ENCODE measurements at places on chromosomes 2 and 18.

DNA sequence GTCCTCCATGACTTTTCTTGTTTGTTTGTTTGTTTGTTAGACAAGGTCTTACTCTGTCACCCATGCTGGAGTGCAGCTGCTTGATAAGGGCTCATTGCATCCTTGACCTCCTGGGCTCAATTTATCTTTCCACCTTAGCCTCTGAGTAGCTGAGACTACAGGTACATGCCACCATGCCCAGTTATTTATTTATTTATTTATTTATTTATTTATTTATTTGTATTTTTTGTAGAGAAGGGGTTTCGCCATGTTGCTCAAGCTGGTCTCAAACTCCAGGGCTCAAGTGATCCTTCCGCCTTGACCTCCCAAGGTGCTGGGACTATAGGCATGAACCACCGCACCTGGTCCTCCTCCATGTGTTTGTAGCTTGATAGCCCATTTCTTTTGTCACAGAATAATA is 37.9 kb downstream of the NBEAL1 start:
- no peak for DNase-seq

GRCh38 chr2:151777935-151778334 is 43.7 kb upstream of the NEB start:
- no peak for DNase-seq

DNA sequence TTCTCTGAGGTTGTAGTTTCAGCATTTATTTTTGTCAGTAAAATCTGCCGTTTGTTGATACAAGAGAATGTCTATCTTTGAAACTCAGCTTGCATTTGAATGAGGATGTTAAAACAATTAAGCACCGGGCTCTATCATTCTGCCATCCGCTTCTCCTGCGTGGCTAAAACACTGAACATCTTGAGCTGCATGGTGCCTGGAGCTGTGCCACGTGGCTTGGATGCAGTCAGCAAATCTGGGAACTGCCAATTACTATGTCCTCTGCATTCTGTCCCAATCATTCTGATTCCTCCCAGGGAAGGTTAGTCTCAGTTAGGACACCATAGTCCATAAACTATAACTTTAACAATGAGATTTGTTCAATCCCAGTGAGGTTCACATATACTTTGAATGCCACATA is 598.4 kb downstream of the FBXO15 start:
- no peak for DNase-seq

DNA sequence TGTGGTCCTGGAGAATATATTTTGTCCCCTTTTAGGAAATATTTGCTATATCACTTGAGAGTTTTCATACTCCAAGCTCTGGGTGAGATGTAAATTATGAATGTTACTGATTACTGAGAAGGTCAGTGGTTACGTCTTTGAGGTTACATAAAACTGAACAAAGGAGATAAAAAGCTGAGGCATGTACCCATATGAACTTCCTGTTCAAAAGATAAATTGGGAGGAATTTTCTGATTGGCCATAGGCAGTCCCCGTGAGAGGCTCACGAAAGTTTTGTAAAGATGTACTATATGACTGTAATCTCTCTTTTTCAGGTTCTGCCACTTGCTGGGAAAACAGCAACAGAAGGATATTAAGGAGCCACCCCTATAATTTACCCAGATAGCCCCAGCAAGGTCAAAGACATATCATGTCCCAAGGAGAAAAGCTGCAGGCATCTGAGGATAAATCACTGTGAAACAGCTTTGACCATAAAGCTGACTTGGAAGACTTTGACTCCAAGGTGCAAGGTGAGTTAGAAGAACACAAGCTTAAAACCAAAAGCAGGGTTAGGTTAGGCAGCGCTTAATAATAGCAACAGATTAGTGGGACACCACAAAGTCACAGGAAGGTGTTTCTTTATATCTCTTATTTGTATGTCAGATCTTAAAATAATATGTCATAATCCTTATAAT is 90.4 kb downstream of the OSBPL6 start:
- no peak for DNase-seq

- DNase-seq = no peak
These were observed 6.7 kb upstream of the NRBP1 start for GRCh38 chr2:27421660-27422250.

DNA sequence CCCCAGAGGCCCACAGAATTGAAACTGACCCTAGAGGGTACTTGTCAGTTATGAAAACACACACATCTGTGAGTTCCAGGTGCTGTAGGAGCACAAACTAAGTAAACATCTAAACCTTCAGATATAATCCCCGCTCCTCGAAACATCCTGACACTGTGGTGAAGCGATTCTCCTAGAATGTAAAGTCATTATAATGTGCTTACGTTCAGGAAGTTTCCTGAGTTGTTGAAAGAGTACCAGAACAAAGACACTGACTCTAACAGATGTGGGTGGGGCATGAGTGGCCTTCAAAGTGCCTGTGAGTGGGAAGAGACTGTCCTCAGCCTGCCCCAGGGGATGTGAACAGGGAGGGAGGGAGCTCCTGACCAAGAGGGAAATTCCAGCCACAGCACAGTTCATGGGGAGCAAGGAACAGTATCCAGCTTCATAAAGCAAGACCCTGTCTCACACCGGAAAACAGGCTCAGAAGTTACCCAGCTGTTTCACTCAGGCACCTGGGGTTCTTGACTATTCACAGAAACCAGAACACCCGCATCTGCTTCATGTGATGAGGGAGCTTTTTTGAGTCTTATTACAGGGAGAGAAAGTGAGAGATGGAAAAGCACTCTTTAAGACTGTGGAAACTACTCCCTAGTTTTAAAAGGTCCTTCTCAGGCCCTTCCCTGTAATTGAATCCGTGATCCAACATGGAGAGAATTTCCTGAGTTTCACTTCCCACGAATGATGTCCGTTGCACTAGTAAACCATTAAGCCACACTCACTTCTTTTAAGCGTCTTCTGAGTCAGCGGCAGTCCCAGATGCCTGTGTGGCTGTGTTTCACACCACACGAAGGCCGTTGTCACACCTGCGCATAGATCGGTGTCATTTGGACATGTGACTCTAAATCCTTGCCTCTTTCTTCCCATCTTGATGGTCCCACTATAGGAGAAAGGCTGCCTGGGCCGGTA is 88.6 kb upstream of the EML6 start:
- peak; percentile 36 for DNase-seq

DNA sequence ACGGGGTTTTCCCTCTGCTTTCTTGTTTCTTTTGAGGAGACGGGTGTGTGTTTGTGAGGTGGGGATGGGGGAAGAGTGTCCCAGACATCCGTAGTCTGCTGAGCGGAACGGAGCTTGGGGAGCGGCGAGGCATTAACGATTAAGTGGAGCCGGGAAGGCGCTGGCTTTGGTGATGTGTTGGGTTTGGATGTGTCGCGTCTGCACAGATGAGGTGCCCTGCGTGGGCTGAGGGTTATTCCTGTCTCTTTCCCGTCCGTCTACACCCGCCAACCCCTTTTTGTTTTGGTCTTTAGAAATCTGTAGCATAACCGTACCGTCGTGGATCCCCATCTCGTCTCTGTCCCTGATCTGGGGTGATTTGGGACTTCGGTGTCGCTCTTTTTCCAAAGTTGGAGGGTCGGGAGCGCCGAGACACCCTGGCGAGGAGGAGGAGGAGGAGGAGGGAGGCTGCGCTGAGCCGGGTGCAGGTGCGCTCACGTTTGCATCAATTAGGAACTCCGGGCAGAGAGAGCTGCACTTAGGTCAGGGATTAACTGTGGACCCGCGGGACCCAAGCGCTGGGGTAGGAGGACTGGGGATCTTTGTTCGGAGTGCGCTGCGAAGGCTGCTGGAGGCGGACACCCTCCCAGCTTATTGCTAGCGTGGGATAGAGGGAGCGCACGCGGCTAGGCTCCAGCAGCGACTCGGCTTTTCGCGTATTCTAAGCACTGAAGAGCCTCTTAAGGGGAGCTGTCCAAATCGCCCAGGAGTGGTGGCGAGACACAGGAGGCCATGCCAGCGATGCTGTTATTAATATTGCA is 720.3 kb downstream of the DPP10 start:
- no peak for DNase-seq

DNA sequence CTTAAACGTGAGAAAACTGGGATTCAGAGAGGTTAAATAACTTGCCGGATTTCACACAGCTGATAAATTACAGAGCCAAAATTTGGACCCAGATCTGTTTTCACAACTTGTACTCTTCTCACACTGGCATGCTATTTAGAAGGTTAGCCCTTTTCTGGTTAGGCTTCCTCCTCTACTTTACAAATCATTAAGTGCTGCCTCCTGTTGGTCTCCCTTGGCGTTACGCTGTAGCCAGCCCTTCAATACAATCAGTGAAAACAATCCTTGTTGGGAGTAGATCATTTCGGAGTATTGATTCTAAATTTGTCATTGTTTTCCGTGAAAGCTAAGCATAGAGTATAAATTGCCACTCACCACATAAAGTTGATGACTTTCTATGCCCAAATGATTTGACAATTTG is 153.5 kb downstream of the ARHGAP15 start:
- DNase-seq = peak; percentile 51

GRCh38 chr2:118309946-118310680 is 221.8 kb downstream of the INSIG2 start:
- peak; percentile 74 for DNase-seq

- peak; percentile 64 for DNase-seq
These were observed 903 bp downstream of the KCNG3 start for GRCh38 chr2:42492691-42493467.

GRCh38 chr2:231250698-231251097 is 52.3 kb downstream of the ARMC9 start:
- DNase-seq = no peak

GRCh38 chr2:197079832-197080555 is 153.5 kb upstream of the PGAP1 start:
- no peak for DNase-seq

- DNase-seq = no peak
These were observed 69.8 kb downstream of the NFATC1 start for GRCh38 chr18:79465392-79465991.

GRCh38 chr2:30655211-30655610 is 152.0 kb downstream of the CAPN13 start:
- no peak for DNase-seq

GRCh38 chr2:30629866-30630265 is 177.4 kb downstream of the CAPN13 start:
- DNase-seq = no peak

- no peak for DNase-seq
These were observed 139.5 kb downstream of the SUCLG1 start for GRCh38 chr2:84319581-84319980.

DNA sequence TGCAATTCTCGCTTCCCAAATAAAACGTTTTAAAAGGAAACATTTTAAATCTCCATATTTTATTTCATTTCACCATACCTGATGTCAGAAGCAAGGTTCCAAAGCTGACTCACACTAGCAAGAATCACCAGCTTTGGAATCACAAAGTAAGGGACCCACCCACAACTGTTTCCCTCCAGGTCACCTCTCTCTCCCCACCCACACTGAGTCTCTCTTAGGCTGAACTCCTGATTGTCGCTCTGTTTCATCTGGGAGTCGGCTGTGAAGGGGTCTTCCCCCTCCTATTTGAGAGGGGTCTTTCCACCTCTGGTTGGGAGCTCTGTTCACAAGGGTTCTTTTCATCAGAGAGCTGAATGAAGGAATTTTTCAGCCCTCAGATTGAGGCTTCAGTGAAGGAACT is 128.1 kb downstream of the L3MBTL4 start:
- no peak for DNase-seq

DNA sequence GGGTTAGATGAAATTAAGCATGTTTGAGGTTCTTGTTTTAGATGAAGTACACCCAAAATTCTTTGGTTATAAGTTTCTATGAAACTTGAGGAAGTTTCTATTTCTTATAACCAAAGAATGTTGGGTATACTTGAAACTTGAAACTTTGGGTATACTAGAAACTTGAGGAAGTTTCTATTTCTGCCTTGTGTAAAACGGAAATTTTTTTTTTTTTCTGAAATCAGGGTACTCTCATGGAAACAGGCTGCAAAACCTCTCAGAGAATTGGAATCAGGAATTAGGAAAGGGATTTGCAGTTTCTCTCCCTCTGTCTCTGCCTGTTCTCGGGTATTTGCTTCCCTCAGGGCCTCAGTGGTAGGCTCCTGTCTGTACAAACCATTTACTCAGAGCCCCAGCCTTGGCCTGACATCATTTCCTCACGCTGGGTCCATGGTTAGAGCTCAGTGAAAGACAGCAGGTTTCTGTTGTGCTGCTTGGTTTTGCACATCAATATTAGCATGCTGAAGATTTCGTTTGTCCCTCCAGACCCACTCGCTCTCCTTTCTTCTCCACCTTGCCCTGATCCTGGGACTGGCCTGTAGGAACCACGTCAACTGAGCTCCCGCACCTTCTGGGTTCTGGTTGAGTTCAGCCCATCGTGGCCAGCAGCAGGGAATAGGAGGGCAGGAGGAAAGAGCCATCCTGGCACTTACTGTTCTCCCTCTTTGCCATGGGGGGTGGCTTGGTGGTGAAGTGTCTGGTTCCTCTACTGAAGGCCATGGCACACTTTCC is 106.4 kb downstream of the POLR1A start:
- peak; percentile 76 for DNase-seq

DNA sequence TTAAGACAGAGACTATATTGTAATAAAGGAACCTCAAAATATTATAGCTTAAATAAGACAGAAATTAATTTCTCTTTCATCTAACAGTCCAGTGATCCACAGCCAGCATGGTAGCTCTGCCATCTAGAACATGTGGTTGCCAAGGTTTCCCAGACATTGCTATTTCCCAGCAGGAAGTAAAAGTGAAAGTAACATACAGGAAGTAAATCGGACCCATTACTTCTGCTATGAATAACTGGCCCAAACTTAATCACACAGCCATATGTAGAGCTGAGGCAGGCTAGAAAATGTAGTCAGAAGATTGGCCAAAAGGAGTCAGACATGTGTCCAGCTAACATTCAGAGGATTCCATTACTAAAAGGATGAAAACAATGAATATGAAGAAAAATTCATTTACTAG is 71.0 kb downstream of the NOL4 start:
- DNase-seq = no peak

- DNase-seq = no peak
These were observed 27.1 kb upstream of the RHOB start for GRCh38 chr2:20419752-20420151.

DNA sequence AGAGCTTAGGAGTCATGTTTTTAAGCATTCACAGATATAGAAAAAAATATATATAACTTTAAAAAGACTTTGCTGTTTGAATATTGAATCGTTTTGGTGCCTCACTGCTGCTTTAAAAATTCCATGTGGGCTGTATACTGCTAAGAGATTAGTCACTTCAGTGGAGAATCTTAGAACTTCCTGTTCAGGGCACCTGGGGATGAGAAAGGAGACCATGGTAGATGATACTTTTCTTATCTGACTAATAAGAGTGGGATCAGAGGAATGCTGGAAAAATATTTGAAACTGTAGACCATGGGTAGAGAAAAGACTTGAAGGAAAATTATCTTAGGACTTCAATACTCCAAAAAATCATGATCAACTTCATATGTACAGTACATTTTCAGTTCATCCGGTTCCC is 442.2 kb upstream of the SETBP1 start:
- no peak for DNase-seq

GRCh38 chr2:60885683-60886082 is 4.3 kb downstream of the REL start:
- no peak for DNase-seq

GRCh38 chr2:100535855-100536254 is 26.9 kb upstream of the PDCL3 start:
- no peak for DNase-seq

- no peak for DNase-seq
These were observed 33.3 kb downstream of the THAP4 start for GRCh38 chr2:241603686-241604085.

- no peak for DNase-seq
These were observed 72.1 kb upstream of the FHL2 start for GRCh38 chr2:105470979-105471378.

- no peak for DNase-seq
These were observed 10.9 kb downstream of the CERS6 start for GRCh38 chr2:168466834-168467565.

Data from activated naive CD4-positive, alpha-beta T cell treated with anti-CD3 and anti-CD28 coated beads, Interleukin-2, amount 10 ng/mL, durations not matched to agents 7 days and 5 days (primary cell).